Activated CD8-positive, alpha-beta memory T cell treated with anti-CD3 and anti-CD28 coated beads, Interleukin-2, amount 10 ng/mL, durations not matched to agents 7 days and 5 days (primary cell): ENCODE measurements at places on chromosomes 12 and 14. TPM values are rescaled to one million over a fixed set of nuclear protein-coding genes. Genes with fewer than 3 reads are reported as not detected.

The GPR132 gene
- total RNA-seq, result 47.4 TPM

The RD3L gene
- not detected for total RNA-seq

The IAPP gene
- not detected for total RNA-seq

The TTC9 gene
- total RNA-seq, result 7.8 TPM

The RBM23 gene
- total RNA-seq, result 96.7 TPM

The CRIP1 gene
- 546 TPM for total RNA-seq

The POLR3B gene
- total RNA-seq, result 6.3 TPM

The BRI3BP gene
- total RNA-seq, result 25.8 TPM

The MDGA2 gene
- not detected for total RNA-seq

The NRDE2 gene
- 30.3 TPM for total RNA-seq

- no peak for DNase-seq
- H3K36me3 ChIP-seq, result no peaks in the 10 kb centered on the region
- H3K27ac ChIP-seq, result no peak overlapping the region
- no peaks in the 10 kb centered on the region for H3K4me1 ChIP-seq
Measured at GRCh38 chr12:106178562-106178961, 39.8 kb upstream of the NUAK1 start.

DNA sequence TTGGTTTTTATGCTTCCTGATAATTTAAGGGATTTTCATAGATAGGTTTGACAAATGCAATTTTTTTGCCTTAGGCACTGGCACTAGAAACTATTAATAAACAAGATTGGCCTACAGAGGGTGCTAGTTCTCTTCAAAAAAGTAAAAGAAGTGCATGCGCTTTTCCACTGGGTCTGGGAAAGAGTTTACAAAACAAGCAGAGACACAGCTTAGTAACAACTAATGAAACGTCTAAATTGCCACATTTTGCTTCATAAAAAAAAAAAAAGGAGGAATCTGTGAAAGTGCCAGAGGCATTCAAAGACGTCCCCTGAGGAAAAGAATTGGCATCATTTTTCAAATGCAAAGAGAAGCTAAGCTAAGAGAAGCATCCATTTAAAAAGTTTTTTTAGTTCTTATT lies 58.3 kb upstream of the EEA1 start:
- peaks cover 26% of the 10 kb centered on the region for H3K4me1 ChIP-seq
- no peak for DNase-seq
- peaks cover 8% of the 10 kb centered on the region for H3K27me3 ChIP-seq
- no peaks in the 10 kb centered on the region for H3K36me3 ChIP-seq
- no peak overlapping the region for H3K4me3 ChIP-seq
- H3K27ac ChIP-seq, result peak overlapping the region; percentile 72

- H3K4me1 ChIP-seq, result no peaks in the 10 kb centered on the region
- no peak for DNase-seq
- H3K36me3 ChIP-seq, result peaks cover 3% of the 10 kb centered on the region
- no peak overlapping the region for H3K4me3 ChIP-seq
Measured at GRCh38 chr12:133231001-133231400, 4.7 kb downstream of the ANHX start.

GRCh38 chr14:24875991-24876878 lies 173.7 kb downstream of the STXBP6 start:
- H3K27ac ChIP-seq, result no peak overlapping the region
- no peak overlapping the region for H3K4me3 ChIP-seq
- no peaks in the 10 kb centered on the region for H3K36me3 ChIP-seq
- no peaks in the 10 kb centered on the region for H3K4me1 ChIP-seq
- DNase-seq, result no peak

DNA sequence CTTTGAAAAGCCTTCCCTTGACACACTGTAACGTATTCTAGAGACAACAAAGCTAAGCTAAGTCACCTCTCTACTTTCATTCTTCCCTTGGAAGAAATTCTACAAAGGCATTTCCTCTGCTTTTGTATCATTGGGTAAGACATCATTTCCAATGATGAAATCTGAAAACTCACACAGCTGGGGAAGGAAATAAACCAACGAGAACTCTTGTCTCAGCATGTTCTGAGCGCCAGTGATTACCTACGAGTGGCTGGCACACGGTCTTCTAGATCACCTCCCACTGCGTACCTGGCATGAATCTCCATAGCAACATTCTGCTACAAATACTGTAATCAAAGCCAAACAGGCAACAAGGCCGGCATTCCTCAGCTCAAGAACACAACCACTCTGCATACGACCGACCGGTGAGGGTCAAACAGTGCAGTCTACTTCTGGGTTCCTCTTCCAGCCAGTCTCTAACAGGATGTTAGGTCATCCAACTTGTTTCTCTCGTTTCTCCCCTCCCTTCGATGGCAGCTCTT lies 7.6 kb downstream of the VPS37B start:
- peak overlapping the region; percentile 86 for H3K27ac ChIP-seq
- H3K36me3 ChIP-seq, result peaks cover 17% of the 10 kb centered on the region
- H3K4me1 ChIP-seq, result peaks cover 75% of the 10 kb centered on the region

GRCh38 chr14:68270342-68270741 lies 450.8 kb downstream of the RAD51B start:
- H3K27me3 ChIP-seq, result no peaks in the 10 kb centered on the region
- no peak overlapping the region for H3K27ac ChIP-seq

GRCh38 chr14:103704708-103705107 lies 10.5 kb downstream of the XRCC3 start:
- no peak for DNase-seq
- no peak overlapping the region for H3K4me3 ChIP-seq
- peaks cover 11% of the 10 kb centered on the region for H3K4me1 ChIP-seq
- peak overlapping the region; percentile 22 for H3K27ac ChIP-seq
- H3K27me3 ChIP-seq, result no peaks in the 10 kb centered on the region

DNA sequence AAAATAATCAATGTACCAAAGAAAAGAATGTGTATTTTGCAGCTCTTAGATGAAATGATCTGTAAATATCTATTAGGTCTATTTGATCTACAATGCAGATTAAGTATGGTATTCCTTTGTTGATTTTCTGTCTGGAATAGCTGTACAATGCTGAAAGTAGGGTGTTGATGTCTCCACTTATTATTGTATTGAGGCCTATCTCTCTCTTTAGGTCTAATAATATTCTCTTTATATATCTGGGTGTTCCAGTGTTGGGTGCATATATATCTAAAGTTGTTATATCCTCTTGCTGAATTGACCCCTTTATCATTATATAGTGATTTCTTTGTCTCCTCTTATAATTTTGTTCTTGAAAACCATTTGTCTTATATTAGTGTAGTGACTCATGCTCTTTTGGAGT lies 885.5 kb upstream of the FOXG1 start:
- H3K27ac ChIP-seq, result no peak overlapping the region
- no peaks in the 10 kb centered on the region for H3K27me3 ChIP-seq
- no peaks in the 10 kb centered on the region for H3K36me3 ChIP-seq
- no peaks in the 10 kb centered on the region for H3K4me1 ChIP-seq

GRCh38 chr12:26080911-26081310 lies 43.9 kb downstream of the BHLHE41 start:
- H3K4me1 ChIP-seq, result no peaks in the 10 kb centered on the region
- no peak overlapping the region for H3K4me3 ChIP-seq
- H3K27me3 ChIP-seq, result peaks cover 5% of the 10 kb centered on the region
- DNase-seq, result no peak
- no peak overlapping the region for H3K27ac ChIP-seq

- H3K27ac ChIP-seq, result no peak overlapping the region
- H3K4me3 ChIP-seq, result no peak overlapping the region
- peaks cover 13% of the 10 kb centered on the region for H3K4me1 ChIP-seq
- peaks cover 37% of the 10 kb centered on the region for H3K36me3 ChIP-seq
Measured at GRCh38 chr14:71416392-71416791, 509.1 kb downstream of the PCNX1 start.

- H3K27ac ChIP-seq, result no peak overlapping the region
- H3K27me3 ChIP-seq, result peaks cover 3% of the 10 kb centered on the region
- no peak for DNase-seq
- peaks cover 9% of the 10 kb centered on the region for H3K36me3 ChIP-seq
- H3K4me3 ChIP-seq, result peak overlapping the region; percentile 82
- H3K4me1 ChIP-seq, result peaks cover 21% of the 10 kb centered on the region
Measured at GRCh38 chr14:102592763-102593060, 263 bp downstream of the RCOR1 start.
